Pulmonary artery endothelial cell (primary cell): ENCODE measurements at places on chromosomes 3 and 15.

DNA sequence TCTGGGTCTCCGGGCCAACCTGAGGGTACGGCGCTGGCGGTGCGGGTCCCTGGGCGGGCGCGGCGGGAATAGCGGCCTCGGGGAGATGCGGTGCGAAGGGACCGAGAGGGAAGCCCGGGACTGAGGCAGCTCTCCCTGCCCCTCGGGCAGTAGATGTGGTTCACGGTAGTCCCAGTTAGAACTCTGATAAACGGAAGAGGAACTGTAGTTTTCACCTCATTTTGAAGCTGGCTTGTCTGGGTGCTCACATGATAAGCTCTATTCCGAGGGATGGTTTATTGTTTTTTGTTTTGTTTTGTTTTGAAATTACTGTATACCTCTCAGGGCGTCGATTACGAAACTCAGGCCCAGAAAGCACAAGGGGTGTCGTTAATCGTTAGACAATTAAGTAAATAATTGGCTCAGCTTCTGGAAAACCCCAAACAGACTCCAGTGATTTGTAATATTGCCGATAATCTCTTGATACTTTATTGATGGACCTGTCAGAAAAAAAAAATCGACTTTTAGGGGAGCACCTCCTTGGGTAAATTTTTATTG is 413 bp downstream of the NUSAP1 start:
- no peak for DNase-seq

DNA sequence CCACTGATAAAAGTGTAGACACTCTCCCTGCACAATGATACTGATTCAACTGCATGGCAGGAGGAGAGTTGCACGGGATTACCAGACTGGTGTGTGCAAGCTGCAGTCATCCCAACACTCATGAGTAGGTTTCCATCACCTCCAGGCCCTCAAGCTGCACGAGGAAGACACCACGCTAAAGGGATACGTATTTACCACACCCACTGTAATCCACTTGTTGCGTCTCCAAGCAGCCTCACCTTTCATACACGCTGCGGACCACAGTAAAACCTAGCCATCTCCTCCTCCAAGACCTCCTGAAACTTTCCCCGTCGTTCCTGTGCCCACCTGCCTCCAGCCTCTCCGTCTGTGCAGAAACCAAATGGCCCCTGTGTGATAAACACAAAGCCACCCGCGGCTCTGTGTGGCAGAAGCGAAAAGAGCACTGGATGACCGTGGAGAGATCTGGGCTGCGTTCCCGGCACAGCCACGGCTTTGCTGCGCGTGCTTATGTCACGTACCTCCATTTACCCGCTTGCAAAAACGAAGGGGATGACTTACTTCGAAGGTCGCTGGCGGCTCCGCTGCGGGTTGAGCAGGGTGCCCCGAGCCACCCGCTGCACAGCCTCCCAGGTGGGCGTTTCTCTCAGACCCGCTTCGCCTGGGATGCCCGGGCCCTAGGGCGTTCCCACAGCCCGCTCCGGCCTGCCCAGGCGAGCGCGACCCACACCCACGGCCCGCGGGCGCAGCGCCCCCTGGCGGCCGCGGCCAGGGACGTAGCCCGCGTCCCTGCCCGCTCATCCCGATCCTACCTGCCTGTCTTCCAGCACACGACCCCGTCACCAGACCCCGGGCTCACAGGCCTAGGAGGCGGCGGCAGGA is 643 bp downstream of the ABCC5 start:
- DNase-seq = no peak

- DNase-seq = no peak
Measured at GRCh38 chr15:71472566-71472965, 337.8 kb upstream of the NR2E3 start.

GRCh38 chr3:129690406-129690805 is 83.9 kb upstream of the PLXND1 start:
- peak; percentile 11 for DNase-seq

DNA sequence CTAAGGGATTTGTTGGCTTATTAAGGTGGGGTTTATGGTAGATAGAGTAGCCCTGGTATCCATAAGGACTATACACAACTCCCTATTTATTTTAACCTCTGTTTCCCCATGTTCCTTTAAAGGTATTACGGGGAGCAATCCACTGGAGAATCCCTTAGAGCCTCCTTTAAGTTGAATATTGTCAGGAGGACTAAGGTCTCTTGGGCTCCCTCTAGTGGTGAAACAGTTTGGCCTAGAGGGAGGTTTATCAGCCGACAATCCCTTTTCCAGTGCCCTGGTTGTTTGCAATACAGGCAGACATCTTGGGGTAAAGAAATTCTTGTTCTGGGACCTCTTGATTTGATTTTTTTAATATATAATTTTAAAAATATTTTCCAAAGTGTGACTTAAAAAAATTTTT is 12.9 kb downstream of the OPA1 start:
- peak; percentile 35 for DNase-seq

DNA sequence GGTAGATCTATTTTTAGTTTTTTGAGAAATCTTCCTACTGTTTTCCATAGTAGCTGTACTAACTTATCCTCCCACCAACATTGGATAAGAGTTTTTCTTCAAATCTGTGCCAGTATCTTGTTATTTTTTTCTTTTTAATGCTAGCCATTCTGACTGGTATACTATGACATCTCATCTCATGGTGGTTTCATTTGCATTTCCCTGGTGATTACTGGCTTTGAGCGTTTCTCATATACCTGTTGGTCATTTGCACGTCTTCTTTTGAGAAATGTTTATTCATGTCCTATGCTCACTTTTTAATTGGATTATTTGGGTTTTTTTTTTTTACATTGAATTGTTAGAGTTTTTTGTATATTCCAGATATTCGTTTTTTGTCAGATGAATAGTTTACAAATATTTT is 398.1 kb downstream of the OCA2 start:
- DNase-seq = no peak

DNA sequence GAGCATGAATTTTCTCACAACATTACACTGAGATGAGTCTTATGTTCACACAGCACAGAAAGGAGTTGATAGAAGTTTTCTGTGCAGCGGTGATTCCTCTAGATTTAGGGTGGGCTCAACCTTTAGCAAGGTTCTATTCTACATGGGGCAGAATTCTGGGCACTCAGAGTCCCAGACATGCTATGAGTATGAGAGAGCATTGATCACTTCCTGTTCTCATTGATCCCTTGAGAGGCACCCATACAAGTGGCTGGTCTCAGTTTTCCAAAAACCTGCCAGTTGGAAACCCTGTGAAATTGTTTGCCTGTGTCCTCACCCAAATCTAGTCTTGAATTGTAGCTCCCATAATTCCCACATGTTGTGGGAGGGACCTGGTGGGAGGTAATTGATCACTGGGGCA is 112.5 kb upstream of the NR2F2 start:
- DNase-seq = no peak

GRCh38 chr3:184618811-184619210 is 57.2 kb downstream of the EPHB3 start:
- DNase-seq = no peak

DNA sequence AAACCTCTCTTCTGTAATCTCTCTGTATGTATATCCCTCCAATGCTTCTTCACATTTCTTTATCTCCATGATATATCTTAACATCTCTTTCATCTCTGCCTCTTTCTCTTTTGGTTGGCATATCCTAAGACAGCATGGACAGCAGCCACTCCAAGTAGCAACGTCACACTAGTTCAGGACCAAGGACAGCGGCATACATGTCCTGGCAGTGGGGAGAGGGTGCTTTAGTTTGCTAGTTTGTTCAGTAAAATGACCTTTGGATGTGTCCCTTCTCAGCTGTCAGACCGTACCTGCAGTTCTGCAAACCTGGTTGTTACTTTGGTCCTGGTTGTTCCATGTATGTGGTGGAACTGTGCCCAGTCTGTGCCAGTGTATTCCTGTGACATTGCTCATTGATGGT is 225.6 kb upstream of the ROPN1 start:
- no peak for DNase-seq

- no peak for DNase-seq
Measured at GRCh38 chr15:28978011-28978378, 92.2 kb downstream of the APBA2 start.

- no peak for DNase-seq
Measured at GRCh38 chr3:32153414-32154204, 47.2 kb downstream of the GPD1L start.

GRCh38 chr3:152785051-152785450 is 49.9 kb upstream of the P2RY1 start:
- DNase-seq = no peak

DNA sequence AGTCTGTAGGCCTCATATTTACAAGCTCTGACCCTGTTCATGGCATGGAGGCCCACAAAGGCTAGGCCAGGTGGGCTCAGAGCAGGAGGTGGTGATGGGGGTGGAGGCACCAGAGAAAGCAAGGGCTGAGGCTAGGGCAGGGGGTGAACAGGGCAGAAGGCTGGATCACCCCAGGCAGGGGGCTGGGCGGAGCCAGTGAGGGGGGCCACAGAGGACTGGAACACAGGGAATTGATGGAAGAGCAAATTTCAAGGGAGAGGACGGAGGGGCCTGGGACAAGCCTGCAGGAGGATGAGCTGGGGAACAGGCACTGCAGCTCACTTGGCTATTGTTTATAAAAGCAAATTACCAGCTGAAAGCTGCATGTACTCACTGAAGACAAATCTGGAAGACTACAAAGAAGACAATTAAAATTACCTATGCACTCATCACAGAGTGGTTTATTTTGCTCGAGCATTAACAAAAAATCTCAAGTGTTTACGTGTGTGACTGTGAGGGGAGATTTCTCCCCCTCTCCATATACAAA is 11.0 kb downstream of the TNFAIP8L3 start:
- DNase-seq = no peak

- DNase-seq = no peak
Measured at GRCh38 chr15:94416820-94417219, 185.5 kb downstream of the MCTP2 start.

DNA sequence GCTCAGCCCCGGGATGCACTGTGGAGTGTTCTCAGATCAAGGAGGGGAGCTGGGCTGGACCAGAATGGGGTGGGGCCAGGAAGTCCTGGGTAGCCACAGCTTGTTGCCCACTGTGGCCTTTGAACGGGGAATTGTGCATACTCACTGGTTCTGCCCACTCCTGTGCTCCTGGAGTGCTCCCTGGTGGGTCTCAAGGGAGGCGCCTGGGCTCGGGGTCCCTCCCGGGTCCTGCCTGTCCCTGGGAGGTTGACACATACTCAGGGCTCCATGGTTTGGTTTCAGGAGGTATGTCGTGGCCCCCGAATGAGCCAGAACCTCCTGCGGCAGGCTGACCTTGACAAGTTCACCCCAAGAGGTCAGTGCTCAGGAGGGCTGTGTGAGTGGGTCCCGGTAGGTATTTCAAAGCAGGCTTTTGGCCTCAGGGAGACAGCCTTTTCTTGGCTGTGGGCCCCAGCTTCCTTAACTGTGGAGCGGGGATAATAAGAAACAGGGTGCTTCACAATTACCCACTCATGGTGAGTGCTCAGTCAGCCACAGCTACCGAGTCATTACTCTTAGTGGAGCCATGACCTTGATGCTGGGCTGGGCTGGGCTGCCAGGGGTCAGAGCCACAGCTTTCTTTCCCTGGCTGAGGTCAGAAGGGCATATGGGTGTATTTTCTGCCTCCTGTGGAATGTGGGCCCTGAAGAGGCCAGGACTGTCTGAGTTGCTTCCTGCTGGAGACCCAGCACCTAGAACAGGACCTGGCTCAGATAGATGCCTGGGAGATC is 7.6 kb downstream of the DNAH1 start:
- no peak for DNase-seq

- no peak for DNase-seq
Measured at GRCh38 chr15:81273855-81274254, 50.1 kb downstream of the STARD5 start.

GRCh38 chr15:91946581-91947292 is 93.2 kb downstream of the SLCO3A1 start:
- no peak for DNase-seq

DNA sequence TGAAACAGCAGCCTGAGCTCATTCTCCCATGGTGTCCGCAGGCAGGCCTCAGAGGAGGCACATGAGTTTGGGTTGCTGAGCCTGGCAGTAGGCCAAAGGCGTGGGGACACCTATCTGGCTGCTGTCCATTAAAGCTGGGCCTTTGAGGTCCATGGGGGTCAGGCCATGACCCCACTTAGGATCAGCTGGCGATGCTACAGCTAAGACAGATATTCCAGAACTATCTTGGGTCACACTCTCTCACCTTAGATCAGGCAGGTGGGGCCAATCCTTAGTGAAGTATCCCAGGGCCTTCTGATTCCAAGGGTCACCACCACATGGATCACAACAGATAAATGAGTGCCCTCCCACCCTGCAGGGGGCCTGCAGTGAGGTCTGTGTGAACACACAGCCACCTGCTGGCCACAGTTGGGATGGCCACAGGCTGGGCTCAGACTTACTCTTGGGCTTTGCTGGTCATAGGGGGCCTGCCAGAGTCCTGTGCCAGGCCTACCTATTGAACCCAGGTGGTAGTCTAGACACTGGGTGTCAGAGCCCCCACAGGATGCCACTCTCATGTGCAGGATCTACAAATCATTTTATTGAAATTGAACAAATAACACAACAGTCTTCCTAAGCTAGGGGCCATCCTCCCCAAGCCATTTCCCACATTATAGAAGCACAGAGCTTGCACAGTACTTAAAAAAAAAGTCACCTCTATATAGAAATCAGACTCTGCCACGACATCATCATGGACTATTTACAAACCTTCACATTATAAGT is 2.0 kb upstream of the HYAL2 start:
- peak; percentile 52 for DNase-seq

GRCh38 chr3:168040607-168041208 is 55.0 kb downstream of the GOLIM4 start:
- peak; percentile 33 for DNase-seq

DNA sequence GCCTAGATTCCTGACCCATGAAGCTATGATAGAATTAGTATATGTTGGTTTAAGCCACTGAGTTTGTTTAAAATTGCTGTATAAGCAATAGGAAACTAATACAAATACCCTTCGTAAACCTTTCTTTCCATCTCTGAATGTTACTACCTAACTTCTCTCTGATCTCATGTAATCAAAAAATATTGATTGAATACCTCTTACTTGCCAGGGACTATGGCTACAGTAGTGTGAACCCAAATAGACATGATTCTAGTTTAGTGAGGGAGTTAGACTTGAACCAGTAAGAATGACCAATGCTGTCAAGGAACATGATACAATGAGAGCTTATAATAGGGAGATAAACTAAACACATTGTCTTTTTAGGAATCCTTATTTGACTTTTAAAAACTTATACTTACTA is 19.4 kb downstream of the STT3B start:
- no peak for DNase-seq

GRCh38 chr15:63912061-63912615 is 78.4 kb upstream of the HERC1 start:
- DNase-seq = no peak

DNA sequence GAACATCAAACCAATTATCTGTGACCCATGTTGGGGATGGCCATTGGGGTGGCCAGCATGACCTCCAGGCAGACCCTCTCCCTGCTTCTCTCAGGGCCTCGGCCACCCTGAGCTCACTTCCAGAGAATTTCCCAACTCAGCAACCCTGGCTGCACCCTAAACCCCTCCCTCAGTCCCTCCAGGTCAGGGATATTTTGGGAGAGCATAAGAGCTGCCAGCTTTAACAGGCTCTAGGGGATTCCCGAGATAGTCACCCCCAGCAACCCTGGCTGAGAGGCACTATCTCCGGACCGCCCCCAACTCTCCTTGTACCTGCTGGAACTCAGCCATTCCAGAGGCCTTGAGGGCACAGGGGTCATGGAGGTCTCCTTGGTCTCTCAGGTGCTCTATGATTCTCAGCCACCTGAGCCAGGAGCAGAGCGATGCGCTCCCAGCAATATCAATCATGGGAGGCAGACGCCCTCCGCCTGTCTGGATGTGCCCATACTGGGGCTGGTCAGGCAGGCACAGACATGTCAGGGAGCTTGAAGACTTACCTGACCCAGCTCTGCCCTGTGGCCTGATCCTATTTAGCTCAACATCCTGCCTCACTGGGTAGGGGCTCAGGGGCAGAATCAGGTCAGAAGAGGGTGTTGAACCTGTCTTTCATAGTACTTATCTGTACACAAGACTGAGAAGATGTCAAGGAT is 34.9 kb upstream of the CILP start:
- DNase-seq = no peak
